ENCODE measurements at places on chromosomes 5 and 9.

- no peak for DNase-seq
Observed at GRCh38 chr5:74501674-74502478, 138.7 kb downstream of the ENC1 start.

DNA sequence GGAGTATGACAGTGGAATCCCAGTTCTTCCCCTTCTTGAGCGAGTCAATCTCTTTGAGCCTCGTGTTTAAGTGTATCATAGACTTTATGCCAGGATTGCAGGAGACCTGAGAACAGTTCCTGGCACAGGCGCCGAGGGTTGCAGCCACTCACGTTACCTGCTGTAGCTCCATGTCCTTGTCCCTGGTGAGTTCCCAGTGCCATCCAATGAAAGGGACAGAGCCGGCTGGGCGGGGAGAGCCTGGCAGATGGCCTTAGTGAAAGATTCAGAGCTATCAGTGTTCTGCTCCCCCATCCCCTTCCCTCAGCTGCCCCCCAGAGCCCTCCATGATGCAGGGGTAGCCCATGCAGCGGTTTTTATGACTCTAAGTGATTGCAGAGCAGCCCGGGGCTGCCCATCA, 554.0 kb downstream of the BNC2 start:
- no peak for DNase-seq

DNA sequence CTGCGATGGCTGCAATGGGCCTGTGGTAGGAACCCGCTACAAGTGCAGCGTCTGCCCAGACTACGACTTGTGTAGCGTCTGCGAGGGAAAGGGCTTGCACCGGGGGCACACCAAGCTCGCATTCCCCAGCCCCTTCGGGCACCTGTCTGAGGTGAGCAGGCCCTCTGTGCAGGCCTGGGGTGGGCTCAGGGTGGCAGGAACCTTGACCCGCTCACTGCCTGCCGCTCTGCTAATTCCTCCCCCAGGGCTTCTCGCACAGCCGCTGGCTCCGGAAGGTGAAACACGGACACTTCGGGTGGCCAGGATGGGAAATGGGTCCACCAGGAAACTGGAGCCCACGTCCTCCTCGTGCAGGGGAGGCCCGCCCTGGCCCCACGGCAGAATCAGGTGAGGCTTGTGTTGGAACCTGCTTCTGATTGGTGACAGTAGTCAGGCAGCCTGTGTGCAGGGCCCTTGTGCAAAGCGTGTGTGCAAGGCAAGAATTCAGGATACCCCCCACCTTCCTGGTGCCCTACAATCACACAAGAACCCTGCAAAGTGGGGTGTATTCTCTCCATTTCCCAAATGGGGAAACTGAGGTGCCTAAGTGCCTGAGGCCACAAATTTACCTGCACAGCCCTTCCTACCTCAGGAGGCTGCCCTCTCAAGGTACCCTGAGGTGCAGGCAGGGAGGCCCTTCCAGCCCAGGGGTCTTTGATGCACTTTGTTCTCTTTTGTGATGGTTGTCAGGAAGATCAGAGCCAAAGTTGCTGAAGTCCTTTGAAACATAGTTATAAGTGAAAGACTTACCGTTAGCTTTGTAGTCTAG, 3.4 kb downstream of the SQSTM1 start:
- no peak for DNase-seq

DNA sequence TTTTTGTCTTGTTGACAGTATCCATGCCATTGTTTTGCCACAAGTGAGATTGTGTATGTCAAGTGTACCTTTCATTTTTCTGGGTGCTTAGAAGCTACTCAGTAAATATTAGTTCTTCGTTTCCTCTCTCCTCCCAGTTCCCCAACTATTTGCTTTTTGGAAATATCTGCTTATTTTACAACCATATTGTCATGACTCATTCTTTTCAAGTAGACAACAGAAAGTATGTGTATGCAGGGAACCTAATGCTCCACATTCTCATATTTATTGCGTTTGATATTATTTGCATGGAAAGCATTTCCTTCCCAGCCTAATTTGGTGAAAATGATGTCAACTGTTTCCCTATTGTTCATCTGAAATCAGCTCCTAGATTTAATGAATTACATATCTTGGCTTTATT, 483.7 kb upstream of the RIOK2 start:
- no peak for DNase-seq

DNA sequence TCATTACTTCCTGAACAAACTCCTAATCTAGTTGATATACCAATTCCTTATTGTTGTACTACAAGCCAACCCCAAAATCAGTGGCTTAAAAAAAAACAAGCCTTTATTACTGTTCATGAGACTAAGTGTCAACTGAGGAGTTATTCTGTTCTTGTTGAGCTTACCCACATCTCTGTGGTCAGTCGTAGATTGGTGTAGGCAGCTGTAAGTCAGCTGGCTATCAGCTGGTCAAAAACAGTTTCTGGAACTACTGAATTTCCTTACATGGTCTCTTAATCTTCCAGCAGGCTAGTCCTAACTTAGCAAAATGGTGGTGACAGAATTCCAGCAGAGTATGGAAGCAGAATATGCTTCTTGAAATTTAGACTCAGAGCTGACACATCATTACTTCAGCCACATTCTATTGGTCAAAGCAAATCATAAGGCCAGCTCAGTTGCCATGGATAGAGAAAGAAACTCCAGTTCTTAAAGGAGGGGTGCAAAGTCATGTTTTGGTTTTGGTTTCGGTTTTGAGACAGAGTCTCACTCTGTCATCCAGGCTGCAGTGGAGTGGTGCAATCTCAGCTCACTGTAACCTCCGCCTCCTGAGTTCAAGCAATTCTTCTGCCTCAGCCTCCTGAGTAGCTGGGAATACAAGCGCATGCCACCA, 386.1 kb upstream of the MPDZ start:
- DNase-seq = no peak

DNA sequence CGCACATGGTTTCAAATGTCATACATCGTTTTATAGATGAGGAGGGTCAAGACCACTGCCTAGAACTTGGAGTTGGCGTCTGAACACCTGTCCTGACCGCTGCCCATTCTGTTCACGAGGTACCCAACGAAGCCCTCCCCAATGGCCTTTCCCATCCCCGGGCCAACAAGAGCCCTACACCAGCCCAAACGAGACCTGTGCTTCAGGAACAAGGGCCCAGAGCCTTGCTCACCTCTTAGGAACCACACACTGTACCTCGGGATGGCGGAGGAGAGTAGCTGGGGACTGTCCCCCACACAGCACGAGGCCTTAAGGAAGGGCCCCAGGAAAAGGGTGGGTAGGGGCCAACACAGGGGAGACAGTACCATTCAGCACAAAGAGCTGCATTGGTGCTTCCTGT, 3.0 kb downstream of the SURF6 start:
- DNase-seq = no peak

DNA sequence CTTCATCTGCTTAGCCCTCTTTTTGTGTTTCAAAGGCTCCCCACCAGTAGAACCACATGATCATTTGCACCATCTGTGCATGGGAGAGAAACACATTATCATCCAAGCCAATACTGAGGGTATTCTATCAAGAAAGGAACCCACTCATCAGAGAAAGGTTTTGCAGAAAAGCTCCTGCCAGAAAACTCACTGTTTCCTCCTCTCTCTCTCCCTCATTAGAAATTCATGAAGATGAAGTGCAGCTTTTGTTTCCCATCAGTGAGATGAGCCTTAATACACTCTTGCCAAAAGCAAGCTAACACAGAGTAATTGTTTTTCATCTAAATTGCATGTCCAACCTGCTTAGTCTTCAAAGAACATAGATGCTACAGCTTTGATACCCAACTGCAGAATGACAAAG, 142.4 kb upstream of the GRAMD2B start:
- DNase-seq = no peak

- no peak for DNase-seq
Observed at GRCh38 chr5:114678778-114679177, 316.9 kb downstream of the KCNN2 start.

DNA sequence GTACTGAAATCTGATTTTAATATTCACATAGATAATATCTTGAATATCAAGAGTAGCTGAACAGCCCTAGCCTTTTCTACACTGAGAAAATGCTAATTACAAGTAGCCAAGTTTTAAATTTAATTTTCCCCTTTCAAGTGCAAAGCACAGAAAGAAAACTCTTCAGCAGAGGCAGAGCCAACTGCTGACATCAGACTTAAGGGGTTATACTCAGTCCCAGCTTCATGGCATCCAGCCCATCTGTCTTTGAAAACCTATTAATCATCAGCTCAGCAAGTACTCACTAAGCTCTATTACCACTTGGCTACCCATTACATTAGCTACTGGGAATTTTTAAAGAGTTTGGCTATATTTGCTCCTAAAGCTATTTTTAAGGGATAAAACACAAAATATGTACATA, 220.5 kb downstream of the SLC12A2 start:
- no peak for DNase-seq

DNA sequence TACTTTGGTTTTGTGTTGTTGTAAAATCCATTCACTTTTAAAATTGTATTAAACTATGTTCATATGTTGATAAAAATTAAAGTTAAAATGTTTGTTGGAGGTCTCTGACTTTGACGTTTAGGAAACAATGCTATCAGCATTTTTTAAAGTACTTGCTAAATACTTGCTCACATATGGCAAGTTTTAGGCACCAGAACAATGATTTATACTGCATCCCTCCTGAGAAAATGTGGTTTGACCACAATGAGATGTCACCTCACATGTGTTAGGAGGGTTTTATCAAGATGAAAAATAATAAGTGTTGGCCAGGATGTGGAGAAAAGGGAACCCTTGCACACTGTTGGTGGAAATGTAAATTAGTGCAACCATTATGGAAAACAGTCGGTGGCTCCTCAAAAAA, 180.8 kb downstream of the HSD17B3 start:
- no peak for DNase-seq

- DNase-seq = no peak
Observed at GRCh38 chr9:99231711-99232110, 9.6 kb downstream of the SEC61B start.

- DNase-seq = no peak
Observed at GRCh38 chr5:127958421-127959011, 125.0 kb upstream of the SLC12A2 start.

DNA sequence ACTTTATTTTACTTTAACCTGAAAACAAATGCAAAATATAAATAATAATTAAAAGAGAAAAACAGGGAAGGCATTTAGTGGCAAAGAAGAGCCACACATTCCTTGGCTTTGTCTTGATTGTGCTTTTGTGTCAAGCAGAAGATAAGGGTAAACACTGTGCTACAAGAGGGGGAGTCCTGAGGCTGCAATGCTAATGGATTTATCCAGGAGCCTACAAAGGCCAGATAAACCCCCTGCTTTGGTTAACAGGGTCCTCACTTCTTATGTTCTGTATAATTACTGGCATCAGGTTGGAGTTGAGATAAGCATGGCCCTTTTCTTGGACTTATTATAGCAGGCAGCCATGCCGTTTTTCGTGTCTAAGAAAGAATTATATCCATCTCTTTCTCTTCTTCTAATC, 302.8 kb downstream of the EFNA5 start:
- DNase-seq = no peak

GRCh38 chr5:79562351-79563246, 48.7 kb upstream of the HOMER1 start:
- DNase-seq = no peak

DNA sequence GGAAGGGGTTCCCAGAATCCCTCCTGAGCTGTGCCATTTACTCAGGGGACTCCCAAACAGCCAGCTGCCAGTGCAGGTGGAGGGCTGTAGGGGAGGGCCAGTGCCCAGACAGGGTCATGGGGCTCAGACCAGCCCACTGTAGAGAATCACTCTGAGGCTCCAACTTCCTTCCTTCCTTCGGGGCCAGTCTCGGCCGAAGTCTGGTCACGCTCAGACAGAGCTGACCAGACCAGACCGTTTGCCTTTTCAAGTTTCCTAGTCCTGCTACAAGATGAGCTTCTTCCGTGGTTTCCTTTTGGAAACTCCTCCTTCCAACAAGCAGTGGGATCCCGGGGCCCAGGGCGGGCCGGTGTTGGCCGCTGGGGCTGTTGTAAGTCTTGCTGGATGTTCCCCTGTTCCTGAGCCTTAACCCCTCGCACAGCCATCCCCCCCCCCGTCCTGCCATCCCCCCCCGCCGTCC, 52.6 kb downstream of the SAR1B start:
- DNase-seq = no peak

DNA sequence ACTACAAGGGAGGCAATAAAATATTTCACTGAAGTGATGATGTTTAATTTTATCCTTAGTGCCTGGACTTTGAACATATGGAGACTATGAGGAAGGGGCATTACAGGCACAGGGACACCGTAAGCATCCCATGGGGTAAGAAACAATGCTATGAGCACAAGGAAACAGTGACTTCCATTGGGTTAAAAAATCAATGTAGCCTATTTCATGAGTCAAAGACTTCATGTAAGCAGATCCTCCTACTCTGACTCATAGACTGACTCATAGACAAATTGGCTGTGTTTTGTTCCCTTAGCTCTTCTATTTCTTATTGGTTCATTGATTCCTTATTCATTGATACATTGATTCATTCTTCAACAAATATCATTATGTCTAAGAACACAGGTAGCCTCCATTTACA, 351.0 kb downstream of the PRELID2 start:
- DNase-seq = no peak

- DNase-seq = no peak
Observed at GRCh38 chr5:81604193-81604592, 146.7 kb downstream of the SSBP2 start.

GRCh38 chr5:56490971-56491468, 257.9 kb upstream of the ANKRD55 start:
- DNase-seq = no peak

DNA sequence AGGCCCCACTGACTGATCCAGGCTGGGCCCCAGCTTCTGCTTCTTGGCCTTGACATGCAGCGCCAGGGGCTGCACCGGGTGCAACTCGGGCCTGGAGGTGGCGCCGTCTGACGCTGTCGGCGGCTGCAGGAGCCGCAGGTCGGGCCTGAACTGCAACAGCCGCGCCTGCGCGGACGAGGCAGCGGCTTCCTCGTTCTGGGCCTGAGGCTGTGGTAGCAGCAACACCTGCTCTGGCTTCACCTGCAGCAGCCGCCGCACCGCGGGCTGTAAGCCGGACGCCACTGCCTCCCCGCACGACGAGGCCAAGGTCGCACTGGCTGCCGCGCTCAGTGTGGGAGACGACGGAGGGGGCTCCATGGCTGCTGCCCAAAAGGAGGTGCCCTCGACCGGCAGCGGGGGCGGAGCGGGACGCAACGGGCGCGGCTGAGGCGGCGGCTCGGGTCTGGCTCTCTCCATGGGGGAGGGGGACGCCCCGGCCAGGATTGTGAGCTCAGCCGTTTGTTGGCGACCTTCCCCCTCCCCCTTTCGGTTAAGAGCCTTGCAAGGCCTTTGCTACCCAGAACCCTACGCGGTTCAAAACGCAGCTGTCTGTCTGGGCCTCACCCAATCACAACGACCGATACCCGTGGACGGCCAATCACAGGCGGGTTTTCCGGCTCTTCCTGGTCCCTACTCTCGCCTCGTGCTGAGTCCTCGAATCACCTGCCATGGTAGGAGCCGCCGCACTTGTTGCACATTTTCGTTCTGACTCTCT, 438 bp downstream of the SOX30 start:
- DNase-seq = no peak

GRCh38 chr5:58902765-58903164, 319.9 kb downstream of the RAB3C start:
- DNase-seq = no peak

- DNase-seq = no peak
Observed at GRCh38 chr9:63817622-63818518, 1467.1 kb downstream of the FOXD4L5 start.
